ENCODE measurements at places on chromosomes 6 and 20.

- DNase-seq: no peak
These were observed 42.2 kb upstream of the TNFAIP3 start for GRCh38 chr6:137824896-137825295.

DNA sequence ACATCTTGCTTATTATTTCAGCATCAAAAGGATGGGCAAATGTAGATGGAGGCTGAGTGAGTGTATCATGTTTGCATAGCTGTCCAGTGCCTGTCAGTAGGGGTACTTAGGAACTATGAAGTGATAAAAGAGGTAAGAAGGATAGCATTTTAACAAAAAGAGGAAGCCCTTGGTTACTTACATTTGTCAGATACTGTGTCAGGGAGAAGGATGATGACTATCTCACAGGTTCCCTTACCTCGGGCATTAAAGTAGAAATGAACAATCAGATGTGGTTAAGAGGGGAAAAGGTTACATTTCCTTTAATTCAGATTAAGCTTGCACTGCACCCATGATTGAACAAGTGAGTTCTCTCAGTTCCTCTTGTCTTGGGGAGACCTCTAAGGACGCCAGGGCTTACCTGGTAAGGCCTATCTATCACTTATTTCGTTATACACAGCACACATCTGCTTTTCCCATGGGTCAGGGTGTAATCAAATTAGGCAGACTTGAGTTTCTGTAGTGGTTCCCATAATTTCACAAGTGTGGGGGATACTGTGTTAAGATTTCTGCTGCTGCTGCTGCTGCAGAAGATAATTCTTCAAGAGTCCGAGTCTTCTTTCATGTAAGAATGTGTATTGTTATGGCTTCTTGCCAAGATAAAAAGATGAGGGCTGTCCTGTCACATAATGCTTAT, 4.5 kb downstream of the FOXO3 start:
- no peak for DNase-seq

GRCh38 chr6:33820243-33820642, 16.4 kb upstream of the MLN start:
- DNase-seq: no peak

DNA sequence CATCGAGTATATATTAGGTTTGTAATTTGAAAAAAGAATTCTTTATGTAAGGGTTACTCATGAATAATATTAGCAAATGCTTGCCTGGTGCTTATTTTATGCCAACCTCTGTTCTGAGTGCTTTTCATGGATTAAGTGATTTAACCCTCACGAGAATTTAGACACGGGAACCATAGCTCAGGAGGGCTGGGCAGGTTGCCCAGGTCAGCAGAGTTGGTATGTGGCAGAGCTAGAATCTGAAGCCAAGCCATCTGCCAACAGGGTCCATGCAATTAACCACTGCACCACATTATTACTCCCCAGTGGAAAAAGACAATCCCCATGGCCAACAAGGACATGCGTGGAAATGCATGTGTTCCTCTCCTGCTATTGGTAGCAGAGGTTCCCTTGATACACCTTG, 345.6 kb downstream of the CDC5L start:
- no peak for DNase-seq

All from activated CD8-positive, alpha-beta memory T cell treated with anti-CD3 and anti-CD28 coated beads, Interleukin-2, amount 50 U/mL, for 4 hours (primary cell).